Purkinje cell (primary cell): ENCODE measurements at places on chromosomes 16 and 17. TPM values are rescaled to one million over a fixed set of nuclear protein-coding genes. Genes with fewer than 3 reads are reported as not detected.

TMEM114 gene
- not detected in 2 replicates for polyA plus RNA-seq

GPRC5B gene
- polyA plus RNA-seq: 3,631 and 4,196 TPM in 2 replicates

KRT33B gene
- not detected in 2 replicates for polyA plus RNA-seq

NLRC3 gene
- 0.73 and 0.89 TPM in 2 replicates for polyA plus RNA-seq

ENPP7 gene
- polyA plus RNA-seq: not detected in 2 replicates

VASN gene
- polyA plus RNA-seq: 0.11 TPM in 1 of 2 replicates, not detected in the other
